ENCODE measurements at places on chromosomes 3 and 15.

GRCh38 chr15:82551646-82552247 is 11.5 kb upstream of the RPS17 start:
- no peak for DNase-seq

GRCh38 chr3:101835676-101836075 is 13.6 kb upstream of the NFKBIZ start:
- no peak for DNase-seq

GRCh38 chr15:68719672-68720071 is 101.0 kb downstream of the ANP32A start:
- no peak for DNase-seq

GRCh38 chr3:53376679-53377078 is 29.3 kb upstream of the DCP1A start:
- no peak for DNase-seq
